ENCODE measurements at places on chromosomes 1 and 21.

GRCh38 chr1:46793126-46793525 lies 5.7 kb upstream of the CYP4B1 start:
- no peak for DNase-seq

GRCh38 chr1:216612291-216612690 lies 110.9 kb downstream of the ESRRG start:
- no peak for DNase-seq

- DNase-seq, result no peak
These were observed 327.5 kb upstream of the LYPLAL1 start for GRCh38 chr1:218846181-218846580.

- DNase-seq, result peak; percentile 94
These were observed 15.6 kb upstream of the ZMYM6 start for GRCh38 chr1:35047188-35047858.

GRCh38 chr1:50516056-50516455 lies 92.8 kb upstream of the DMRTA2 start:
- peak; percentile 4 for DNase-seq

DNA sequence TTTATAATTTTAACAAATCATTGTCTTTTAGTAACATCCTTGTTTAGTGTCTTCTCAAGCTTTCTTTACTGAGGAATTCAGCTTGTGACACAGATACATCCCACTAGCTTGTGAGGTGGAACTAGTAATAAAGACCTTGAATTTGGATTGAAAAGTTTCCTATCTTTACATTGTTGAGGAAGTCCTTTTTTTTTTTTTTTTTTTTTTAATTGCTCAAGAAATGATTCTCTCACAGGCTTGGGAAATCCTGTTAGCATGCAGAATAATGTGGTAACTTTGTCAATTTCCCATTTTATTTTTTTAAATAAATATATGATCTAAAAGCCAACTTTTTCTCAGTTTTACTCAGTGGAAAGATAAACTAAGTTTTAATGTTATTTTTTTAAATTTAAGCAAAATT lies 15.8 kb downstream of the DENND2D start:
- DNase-seq, result no peak

DNA sequence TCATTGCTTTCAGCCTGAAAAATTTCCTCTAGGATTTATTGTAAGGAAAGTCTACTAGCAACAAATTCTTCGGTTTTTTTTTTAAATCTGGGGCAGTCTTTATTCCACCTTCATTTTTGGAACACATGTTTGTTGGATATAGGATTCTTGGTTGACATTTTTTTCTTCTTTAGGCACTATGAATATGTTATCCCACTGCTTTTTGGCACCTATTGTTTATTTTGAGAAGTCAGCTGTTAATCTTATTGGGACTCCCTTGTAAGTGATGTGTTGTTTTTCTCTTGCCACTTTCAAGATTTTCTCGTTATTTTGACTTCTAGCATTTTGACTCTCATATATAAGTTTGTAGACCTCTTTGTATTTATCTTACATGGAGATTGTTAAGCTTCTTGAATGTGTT lies 99.3 kb downstream of the NPHS2 start:
- no peak for DNase-seq
